Cerebellar nuclear complex (tissue), 1 donor: ENCODE measurements at places on chromosomes 6 and 20.

DNA sequence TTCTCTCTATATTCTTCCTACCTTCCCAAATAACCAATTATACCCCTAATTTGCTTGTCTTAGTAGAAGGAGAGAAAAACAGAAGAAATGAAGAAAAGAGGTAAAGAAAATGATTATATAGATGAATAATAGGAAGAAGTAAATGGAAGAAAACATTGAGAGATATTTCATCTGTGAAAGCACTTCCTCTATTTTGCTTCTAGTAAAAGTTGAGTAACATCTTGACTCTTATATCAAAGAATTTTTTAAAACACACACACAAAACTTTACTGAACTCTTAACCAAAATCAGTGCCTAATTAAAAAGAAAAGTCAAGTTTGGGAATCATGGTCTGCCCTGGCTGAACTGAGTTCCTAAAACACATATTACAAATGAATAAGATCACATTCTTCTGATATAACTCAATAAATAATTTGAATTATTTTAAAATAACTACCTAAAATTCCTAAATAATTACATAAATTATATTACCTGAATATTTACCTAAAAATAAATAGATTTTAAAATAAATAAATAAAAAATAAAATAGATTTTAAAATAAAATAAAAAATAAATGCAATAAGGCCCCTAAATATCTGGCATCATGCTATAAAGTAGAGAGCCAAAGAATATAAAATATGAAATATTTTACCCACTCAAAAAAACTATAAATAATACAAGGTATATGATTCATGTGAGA, 8.8 kb downstream of the SLC17A2 start:
- DNase-seq = no peak

GRCh38 chr6:131924881-131925474, 26.2 kb downstream of the CCN2 start:
- DNase-seq = no peak

DNA sequence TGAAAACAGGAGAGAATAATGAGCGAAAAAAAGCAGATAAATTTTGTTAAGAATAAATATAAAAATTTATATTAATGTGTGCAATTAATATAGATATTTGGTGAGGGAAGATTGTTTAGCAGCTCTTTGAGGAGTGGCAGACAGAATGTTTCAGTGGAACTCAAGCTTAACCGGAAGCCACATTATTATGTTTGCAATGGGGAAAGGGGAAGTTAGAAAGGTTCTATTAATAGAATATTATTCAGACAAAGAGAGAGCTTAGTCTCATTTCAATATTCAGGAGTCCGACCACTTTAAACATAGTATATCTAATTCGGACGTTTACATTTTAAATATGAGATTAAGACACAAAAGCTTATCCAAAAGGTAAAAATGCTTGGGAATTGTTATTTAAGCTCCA, 81.6 kb upstream of the KHDRBS2 start:
- no peak for DNase-seq

GRCh38 chr6:15524861-15525401, 137.9 kb downstream of the DTNBP1 start:
- DNase-seq = no peak

- no peak for DNase-seq
These were observed 3.8 kb upstream of the SIRPB1 start for GRCh38 chr20:1623501-1624205.

- no peak for DNase-seq
These were observed 124.0 kb downstream of the ZMYND8 start for GRCh38 chr20:47232518-47232917.

DNA sequence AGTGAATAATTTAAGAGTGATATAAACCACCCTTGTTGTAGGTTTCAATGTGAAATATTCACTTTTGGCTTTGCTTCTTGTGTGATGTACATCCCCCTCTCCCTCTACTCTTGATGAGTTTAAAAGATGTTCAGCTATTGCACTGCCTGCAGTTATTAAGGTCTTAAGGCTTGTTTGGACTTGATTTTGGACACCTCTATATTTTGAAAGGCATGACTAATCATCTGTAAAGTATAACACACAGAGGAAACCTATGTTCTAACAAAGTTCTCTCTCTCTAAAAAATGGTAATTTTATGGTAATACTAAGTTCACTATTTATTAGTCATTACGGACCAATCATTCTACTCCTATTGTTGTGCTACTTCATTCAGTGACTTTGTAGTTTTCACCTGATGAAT, 1719.9 kb downstream of the GRIK2 start:
- DNase-seq = no peak

GRCh38 chr6:126033696-126034095, 47.4 kb downstream of the TRMT11 start:
- DNase-seq = no peak

DNA sequence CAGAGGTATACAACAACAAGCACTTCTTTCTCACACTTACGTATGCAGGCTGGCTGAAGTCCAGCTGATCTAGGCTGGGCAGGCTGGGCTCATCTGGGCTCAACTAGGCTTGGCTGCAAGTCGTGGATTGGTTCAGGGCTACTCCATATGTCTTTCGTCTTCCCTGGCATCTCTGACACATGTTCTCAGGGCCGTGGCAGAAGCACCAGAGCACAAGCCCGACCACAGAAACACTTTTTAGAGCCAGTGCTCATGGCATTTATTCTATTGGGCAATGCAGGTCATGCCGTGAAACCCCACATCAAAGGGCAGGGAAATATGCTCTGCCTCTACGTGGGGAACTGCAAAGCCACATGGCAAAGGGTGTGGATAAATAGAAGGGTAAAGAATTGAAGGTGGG, 93.8 kb downstream of the RIN2 start:
- no peak for DNase-seq

- no peak for DNase-seq
These were observed 1.1 kb upstream of the SLC22A23 start for GRCh38 chr6:3457710-3458602.

- no peak for DNase-seq
These were observed 25.5 kb upstream of the CST1 start for GRCh38 chr20:23776067-23776771.

DNA sequence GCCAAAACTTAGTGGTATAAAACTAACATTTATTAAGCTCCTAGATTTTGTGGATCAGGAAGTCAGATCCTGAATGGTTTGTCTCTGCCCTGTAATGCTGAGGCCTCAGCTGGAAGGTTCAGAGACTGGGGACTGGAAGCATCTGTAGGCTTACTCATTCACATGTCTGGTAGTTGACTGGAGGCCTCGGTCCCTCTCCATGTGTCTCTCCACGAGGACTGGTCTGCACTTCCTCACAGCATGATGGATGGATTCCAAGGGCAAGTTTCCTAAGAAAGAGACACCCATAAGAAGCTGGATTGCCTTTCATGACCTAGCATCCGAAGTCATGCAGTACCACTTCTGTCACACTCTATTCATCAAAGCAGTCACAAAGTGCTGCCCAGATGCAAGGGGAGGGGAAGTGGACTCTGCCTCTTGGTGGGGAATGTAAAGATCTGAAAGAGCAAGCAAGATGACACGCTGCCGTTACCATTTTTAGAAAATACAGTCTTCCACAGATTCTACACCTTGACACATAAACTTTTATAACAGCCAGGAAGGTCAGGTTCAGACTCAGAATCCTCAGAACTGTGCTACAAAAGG, 17.2 kb upstream of the MDGA1 start:
- DNase-seq = no peak

DNA sequence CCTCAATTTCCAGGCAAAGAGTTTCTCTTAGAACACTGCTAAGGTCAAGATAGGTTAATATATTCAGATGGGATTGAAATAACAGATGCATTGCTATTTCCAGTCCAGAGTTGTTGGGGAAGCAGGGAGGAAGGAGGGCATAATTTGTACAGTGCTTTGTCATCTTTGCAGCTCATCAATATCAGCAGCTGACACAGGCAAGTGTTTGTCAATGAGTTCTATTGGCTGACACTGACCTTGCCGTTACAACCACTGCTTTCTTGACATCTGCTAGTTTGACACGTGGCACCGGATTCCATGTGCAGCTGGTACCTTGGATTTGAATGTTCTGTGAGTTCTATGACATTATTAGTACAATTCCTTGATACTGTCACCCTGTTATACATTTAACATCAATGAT, 28.0 kb upstream of the MLIP start:
- DNase-seq = no peak

GRCh38 chr20:51543422-51543788, 886 bp upstream of the NFATC2 start:
- DNase-seq = no peak

DNA sequence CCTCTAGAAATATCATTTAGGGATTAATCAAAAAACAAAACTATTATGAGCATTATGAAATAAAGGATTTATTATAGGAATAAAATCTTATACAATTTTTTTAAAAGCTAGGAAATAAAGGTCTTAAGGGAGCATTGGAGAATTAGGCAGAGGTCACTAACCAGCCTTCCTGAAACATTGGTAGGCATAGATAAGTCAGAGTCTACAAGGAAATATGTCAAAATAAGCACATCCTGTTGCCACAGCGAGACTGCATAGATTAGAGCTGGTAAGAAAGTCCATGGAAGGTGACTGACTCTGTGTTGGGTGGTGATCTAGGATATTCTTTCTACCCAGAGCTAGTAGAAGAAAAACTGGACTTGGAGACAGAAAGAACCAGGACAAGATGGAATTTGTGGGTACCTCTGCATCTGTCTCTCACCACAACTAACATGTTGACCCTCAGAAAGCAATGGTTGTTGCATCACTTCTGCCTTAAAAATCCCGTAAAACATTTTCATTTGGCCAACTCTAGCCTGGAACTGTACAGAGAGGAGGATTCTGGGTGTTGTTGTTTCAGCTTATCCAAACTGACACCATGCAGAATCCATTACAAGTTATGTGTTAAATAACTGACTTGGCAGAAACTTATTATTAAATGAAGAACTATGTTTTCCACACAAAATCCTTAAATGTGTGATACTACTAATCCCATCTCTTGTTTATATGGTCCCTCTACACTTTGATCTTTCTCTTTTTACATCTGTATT, 77.1 kb downstream of the FBXO5 start:
- no peak for DNase-seq

DNA sequence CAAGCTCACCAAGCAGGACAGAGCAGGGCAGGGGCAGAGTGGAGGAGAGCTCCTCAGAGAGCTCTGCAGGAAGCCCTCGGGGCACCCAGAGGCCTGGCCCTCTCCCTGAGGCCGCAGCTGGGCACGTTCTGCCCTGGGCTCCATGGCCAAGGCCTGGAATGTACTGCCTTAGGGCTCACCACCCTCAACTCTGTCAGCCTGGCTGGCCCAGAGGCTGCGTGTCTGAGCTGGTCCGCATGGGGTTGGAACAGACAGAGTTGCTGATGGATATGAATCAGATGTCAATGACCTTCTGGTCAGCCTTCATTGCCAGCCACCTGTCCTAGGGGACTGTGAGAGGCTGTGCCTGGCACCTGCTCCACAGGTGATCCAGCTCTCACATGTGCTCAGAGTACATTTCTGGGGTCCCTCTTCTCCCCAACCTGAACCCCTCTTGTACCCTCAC, 33.2 kb upstream of the PCMTD2 start:
- no peak for DNase-seq
